CD4-positive, CD25-positive, alpha-beta regulatory T cell (primary cell): ENCODE measurements at places on chromosomes 4 and X. TPM values are rescaled to one million over a fixed set of nuclear protein-coding genes. Genes with fewer than 3 reads are reported as not detected.

KCND1 gene
- total RNA-seq = 2.3 TPM

DNA sequence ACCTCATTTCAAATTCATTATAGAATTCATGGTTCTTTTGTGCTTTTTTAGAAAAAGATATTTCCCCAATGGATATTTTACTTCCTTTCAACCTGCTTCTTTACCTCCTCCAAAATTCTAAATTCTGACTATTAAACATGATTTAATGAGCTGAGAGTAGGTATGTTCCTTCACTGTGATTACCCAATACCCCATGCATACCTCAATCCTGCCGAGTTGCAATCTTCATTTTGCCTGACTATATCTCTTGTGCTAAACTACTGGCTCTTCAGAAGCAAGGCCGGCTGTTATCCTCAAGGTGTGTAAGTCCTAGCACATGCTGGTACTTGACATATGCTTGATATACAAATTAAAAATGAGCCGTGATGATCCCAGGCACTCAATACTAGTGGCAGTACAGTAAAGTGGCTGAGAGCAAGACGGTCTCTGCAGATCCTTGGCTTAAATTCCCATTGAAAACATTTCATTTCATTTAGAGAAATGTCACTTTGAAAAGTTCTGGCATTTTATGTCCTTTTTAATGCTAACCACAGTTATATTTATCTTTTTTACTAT, 320.4 kb downstream of the KCNIP4 start:
- no peak for DNase-seq
- no peaks in the 10 kb centered on the region for H3K36me3 ChIP-seq
- H3K27ac ChIP-seq = no peak overlapping the region
- H3K4me1 ChIP-seq = no peaks in the 10 kb centered on the region
- H3K27me3 ChIP-seq = no peaks in the 10 kb centered on the region
- no peak overlapping the region for H3K4me3 ChIP-seq

DNA sequence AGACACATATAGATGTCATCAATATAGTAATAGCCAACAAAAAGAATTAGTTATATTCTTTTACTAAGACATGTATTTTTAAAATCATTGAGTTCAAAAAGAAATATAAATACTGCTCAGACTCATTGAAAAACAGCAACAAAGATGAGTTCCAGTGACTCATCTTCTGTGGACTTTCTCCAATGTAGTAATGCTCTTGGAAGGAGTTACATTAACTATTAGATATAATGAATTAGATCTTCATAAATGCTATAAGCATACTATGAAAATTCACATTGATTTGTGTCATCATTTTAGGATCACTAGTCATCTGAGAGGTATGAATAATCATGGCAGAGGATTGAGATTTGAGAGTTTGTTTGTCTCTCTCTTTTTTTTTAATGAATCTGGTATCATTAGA, 547.8 kb upstream of the PCDH7 start:
- no peaks in the 10 kb centered on the region for H3K4me1 ChIP-seq
- H3K36me3 ChIP-seq = no peaks in the 10 kb centered on the region
- no peak for DNase-seq
- no peak overlapping the region for H3K4me3 ChIP-seq
- H3K27ac ChIP-seq = no peak overlapping the region

- H3K27me3 ChIP-seq = peaks cover 44% of the 10 kb centered on the region
- H3K4me3 ChIP-seq = no peak overlapping the region
- H3K27ac ChIP-seq = no peak overlapping the region
- peaks cover 26% of the 10 kb centered on the region for H3K4me1 ChIP-seq
- DNase-seq = no peak
These were observed 23.3 kb downstream of the HAND2 start for GRCh38 chr4:173506597-173507211.

- no peak overlapping the region for H3K4me3 ChIP-seq
- peaks cover 2% of the 10 kb centered on the region for H3K27me3 ChIP-seq
- DNase-seq = no peak
- no peaks in the 10 kb centered on the region for H3K36me3 ChIP-seq
These were observed 52.1 kb upstream of the RASGEF1B start for GRCh38 chr4:81523672-81524327.

- no peaks in the 10 kb centered on the region for H3K27me3 ChIP-seq
- H3K4me1 ChIP-seq = peaks cover 37% of the 10 kb centered on the region
- H3K4me3 ChIP-seq = no peak overlapping the region
These were observed 6.0 kb downstream of the ACSL1 start for GRCh38 chr4:184819786-184820185.

GRCh38 chrX:95539041-95539440, 1145.6 kb upstream of the DIAPH2 start:
- H3K27me3 ChIP-seq = no peaks in the 10 kb centered on the region
- H3K4me1 ChIP-seq = no peaks in the 10 kb centered on the region
- H3K36me3 ChIP-seq = no peaks in the 10 kb centered on the region
- H3K27ac ChIP-seq = no peak overlapping the region
